ENCODE measurements at places on chromosomes 6 and 20.
A peak's percentile ranks its signal among the peaks of the same experiment; 100 is the strongest.

DNA sequence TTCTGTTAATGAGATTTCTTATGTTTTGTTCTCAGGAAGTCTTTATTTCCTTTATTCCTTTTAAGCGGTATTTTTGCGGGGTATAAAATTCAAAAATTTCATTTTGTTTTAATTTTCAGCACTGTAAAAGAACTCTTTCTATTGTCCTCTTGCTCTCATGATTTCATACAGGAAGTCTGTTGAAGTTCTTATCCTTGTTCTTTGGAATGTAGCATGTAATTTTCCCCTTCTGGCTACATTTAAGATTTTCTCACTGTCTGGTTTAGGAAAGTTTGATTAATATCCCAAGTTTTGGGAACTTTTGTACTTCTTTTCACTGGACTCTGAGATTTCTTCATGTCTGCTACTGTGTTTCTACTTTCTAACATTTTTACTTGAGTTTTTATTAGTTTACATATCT lies 581.4 kb upstream of the GJE1 start:
- no peak for DNase-seq

- no peak for DNase-seq
These were observed 18.8 kb upstream of the RPS6KA2 start for GRCh38 chr6:166645896-166646295.

DNA sequence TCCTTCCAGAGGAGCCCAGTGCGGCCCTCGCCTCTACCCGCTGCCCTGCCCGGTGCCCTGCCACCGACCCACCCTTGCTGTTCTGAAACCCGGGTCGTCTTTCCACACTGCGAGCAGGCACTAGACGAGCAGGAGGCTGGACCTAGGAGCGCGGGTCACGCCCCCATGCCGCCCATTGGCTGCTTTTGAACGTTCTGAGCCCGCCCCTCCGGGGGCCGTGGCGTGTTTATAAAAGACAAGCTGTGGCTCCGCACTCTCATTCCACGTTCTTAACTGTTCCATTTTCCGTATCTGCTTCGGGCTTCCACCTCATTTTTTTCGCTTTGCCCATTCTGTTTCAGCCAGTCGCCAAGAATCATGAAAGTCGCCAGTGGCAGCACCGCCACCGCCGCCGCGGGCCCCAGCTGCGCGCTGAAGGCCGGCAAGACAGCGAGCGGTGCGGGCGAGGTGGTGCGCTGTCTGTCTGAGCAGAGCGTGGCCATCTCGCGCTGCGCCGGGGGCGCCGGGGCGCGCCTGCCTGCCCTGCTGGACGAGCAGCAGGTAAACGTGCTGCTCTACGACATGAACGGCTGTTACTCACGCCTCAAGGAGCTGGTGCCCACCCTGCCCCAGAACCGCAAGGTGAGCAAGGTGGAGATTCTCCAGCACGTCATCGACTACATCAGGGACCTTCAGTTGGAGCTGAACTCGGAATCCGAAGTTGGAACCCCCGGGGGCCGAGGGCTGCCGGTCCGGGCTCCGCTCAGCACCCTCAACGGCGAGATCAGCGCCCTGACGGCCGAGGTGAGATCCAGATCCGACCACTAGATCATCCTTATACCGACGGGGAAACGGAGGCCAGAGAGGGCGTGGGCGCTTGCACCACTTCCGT lies at the start of gene ID1:
Gene ID1 (plus strand): TSS at position 259 of the 871 bp plus-strand sequence. CDS start 99 bp downstream, at position 358.
- peak; percentile 81 for DNase-seq

DNA sequence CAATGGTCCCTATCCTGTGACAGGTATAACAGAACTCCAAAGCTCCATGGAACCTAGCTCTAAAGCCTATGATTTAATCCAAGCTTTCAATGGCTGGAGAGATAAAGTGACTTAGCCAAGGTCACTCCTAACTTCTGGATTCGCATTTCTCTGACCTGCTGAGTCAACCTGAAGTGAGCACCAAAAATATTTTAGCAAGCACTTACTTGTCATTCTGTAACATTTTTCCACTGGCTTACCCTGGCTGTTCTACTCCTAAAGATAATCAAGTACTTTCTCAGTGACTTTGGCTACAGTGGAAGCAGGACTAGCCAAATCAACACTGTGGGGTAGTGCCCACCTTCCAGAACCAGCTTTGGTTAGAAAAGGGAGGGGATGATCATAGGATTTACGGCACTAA lies 188.3 kb downstream of the OGFRL1 start:
- no peak for DNase-seq

DNA sequence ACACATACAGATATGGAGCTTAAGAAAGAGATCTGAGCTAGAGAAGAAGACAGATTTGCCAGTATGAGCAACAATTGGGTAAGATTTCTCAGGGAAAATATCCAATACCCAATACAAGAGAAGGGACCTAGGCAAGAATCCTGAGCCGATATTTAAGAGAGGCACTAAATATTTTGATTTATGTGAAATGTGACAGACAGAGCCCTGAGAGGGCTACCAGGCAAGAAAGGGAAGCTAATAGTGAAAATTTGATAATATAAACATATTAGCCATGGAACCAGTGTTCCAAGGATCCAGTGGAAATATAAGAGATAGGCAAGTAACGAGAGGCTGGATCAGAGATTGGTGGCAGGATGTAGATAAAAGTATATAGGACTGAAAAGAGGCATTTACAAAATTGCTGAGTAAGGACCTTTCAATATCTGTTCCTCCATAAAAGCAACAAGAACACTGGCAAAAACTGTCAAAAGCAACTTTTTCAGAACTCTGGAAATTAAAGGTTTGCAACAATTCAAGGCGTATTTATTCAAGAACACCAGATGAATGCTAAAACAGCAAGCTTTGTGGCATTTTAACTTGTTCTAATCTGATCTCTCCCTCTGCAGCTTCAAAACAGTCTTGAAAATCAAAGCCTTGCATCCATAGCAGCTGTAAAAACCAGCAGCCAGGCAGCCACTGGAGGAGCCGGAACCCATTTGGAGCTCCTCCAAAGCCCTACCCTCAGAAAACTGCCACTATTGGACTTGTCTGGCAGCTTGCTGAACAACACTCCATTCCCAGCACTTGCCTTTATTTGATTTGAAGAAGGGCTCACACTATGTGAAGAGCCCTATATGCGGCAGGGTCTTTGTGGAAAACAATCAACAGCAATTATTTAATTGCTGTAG lies 58.8 kb downstream of the REV3L start:
- DNase-seq, result no peak

- DNase-seq, result no peak
These were observed 118.0 kb upstream of the RIMS1 start for GRCh38 chr6:71768356-71768755.

DNA sequence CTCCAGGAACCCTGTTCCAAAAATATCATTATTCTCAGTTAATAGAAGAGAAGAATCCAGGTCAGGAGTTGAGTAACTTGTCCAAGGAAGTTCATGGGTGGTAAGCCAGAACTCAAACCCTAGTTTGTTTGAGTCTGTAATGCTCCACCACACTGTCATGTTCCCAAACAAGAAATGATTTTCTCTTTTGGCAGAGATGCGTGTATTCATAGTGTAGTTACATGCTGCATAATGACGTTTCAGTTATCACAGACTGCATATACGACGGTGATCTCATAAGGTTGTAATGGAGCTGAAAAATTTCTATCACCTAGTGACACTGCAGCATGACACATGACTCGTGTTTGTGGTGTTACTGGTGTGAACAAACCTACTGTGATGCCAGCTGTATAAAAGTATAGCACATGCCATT lies 102.6 kb downstream of the TULP4 start:
- no peak for DNase-seq

DNA sequence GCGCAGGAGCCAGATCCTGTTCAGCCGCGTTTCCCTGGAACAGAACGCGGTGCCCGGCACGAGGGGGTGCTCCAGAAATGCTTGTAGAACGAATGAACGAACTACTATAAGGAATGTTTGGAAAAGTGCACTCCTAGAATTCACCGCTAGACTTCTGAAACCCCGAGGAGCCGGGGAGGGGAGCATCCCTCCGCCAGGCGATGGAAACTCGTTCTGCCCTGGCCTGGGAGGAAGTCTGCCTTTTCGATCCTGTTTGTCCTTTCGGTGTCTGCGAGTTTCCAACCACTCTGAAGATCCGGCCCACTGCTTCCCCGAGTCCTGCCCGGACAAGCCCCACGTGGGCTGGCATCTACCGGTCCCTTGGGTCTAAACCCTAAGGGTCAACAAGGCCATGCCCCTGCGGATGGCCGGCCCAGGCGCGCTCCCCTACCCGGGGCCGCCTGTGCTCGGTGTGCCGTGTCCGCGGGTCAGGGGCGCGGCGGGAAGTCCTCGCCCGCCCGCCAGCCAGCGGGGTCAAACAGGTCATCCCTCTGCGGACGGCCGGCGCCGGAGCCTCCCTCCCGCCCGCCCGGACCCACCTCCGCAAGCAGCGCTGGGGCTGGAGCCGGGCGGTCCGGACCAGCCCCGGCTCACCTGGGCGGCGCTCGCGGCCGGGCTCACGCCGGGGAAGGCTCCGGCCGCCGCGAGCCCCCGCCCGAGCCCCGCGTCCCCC lies 526 bp downstream of the SULF2 start:
- no peak for DNase-seq

- no peak for DNase-seq
These were observed 30.1 kb downstream of the CDYL start for GRCh38 chr6:4806337-4806725.

- DNase-seq, result no peak
These were observed 95.0 kb downstream of the AK9 start for GRCh38 chr6:109595998-109596397.

GRCh38 chr6:151440498-151440897 lies 11.4 kb downstream of the RMND1 start:
- no peak for DNase-seq

- no peak for DNase-seq
These were observed 329.8 kb downstream of the KIF16B start for GRCh38 chr20:16243470-16243869.

- no peak for DNase-seq
These were observed 2.4 kb upstream of the EFHC1 start for GRCh38 chr6:52417675-52418111.

GRCh38 chr20:58818586-58819285 lies 32.0 kb downstream of the GNAS-AS1 start:
- no peak for DNase-seq

- DNase-seq, result no peak
These were observed 282.2 kb downstream of the PTPRK start for GRCh38 chr6:128238225-128238624.

DNA sequence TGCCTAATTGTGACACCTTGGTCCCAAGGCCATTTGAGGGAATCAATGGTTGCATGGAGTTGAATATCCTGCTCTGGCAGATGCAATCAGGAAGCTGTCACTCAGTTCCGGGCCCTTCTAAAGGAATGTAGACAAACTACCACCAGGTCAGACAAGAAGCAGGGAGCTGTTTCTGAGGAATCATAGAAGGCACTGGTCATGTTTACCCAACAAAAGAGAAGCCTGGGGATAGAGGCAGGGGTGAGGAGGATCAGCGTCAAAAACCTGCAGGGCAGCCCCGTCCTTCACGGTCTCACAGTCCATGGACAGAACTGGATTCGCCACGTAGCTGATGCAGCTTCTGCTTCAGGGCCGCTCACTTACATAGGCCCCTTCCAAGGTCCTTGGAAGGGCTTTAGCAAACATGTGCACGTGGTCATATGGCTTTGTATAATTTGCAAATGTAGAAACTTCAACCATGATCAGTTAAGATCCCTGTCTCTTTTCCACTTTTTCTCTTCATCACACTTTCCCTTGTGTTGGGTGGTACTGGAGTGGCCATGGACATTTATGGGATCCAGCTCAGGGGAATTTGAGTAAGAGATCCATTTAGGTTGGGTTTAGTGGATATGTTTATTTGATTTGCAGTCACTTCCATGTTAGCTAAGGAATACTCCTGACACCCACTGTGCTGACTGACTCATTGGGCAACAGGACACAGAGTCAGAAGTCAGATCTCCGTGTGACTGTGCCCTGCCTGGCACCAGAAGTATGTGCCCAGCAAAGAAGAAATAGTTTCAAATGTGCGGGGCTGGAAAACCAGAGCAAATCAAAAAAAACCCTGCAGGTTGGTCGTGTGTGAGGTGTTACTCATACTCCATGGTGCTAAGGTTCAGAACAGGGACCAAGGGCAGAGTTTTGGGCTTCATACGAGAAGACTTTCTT lies 60.0 kb upstream of the ZFAND3 start:
- no peak for DNase-seq

DNA sequence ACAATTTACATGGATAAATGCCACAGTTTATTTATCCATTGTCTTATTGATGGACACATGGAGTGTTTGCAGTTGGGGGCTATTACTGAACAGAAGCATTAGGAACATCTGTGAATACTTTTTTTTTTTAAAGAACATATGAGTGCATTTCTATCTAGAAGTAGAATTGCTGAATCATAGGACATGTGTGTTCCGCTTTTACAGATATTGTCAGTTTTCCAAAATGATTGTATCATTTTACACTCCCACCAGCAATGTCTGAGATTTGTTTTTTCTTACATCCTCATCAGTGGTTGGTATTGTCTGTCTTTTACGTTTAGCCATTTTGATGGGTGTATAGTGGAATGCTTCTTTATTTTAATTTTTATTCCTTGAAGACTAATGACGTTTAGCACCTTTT lies 42.0 kb upstream of the ASIP start:
- no peak for DNase-seq
